ENCODE measurements at places on chromosomes 16 and 17.

- DNase-seq: no peak
Measured at GRCh38 chr16:47236716-47237115, 93.0 kb upstream of the NETO2 start.

DNA sequence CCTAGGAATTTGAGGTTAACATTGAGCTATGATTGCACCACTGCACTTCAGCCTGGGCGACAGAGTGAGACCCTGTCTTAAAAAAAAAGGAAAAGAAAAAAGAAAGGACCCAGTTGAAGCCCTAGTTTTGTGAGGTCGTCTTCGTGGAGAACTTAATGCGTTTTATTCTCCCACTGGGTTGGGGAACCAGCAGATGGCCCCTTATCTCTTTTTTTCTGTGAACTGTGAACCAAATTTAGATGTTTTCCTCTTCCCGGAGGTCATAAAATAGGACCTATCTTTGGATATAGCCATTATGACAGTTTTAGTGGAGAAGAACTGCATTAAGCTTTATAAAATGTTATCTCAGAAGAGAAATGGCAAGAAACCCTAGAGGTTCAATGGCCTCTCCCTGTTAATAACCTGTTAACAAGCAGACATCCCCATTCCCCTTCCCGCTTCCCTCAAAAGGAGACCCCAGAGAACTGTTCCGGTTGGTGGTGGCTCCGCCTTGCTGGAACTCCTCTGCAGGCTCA, 23.5 kb downstream of the KIAA0513 start:
- DNase-seq: no peak

GRCh38 chr16:27344721-27345120, 30.9 kb downstream of the IL4R start:
- no peak for DNase-seq

GRCh38 chr17:46726206-46726605, 92.3 kb downstream of the WNT3 start:
- DNase-seq: no peak

- no peak for DNase-seq
Measured at GRCh38 chr17:1750628-1751027, 8.0 kb downstream of the SERPINF2 start.

- DNase-seq: no peak
Measured at GRCh38 chr16:17177959-17178905, 292.5 kb downstream of the XYLT1 start.

DNA sequence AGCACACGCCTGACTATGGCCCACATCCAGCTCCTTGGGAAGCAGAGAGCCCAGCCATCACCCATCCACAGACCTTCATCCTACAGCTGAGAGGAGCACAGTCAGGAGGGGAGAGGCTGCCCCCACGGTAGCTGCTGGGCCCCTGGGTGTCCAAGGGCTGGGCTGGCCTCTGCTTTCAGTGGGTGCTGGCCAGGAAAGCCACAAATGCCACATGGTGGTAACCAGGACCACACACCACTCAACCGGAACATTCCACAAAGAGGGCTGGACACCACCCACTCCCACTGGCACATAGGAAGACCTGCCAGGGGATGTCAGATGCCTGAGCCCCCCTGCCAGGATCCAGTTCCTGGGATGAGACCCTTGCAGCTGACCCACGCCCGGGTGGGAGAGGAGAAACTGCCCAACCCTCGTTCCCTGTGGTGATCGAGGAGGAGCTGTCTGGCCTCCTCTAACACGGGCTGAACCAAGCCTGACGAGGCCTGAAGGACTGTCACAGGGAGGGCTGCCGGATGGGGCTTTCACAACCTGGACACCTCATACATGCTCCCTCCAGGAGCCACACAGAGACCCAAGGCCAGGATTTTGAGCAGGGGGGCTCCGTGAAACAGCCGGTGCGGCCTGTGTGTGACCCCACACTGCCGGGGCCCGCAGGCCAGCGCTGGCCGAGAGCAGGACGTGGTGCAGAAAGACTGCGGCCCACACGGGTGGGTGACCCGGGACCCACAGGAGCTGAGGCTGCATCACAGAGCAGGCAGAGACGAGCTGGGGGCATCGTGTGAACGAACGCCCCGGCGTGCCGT, 30.7 kb downstream of the PIEZO1 start:
- no peak for DNase-seq

GRCh38 chr16:15509593-15510535, 75.5 kb downstream of the BMERB1 start:
- no peak for DNase-seq

- DNase-seq: no peak
Measured at GRCh38 chr16:65070831-65071432, 50.9 kb downstream of the CDH11 start.

Data from GM20000 (cell line).